ENCODE measurements at places on chromosomes 3 and 15.

DNA sequence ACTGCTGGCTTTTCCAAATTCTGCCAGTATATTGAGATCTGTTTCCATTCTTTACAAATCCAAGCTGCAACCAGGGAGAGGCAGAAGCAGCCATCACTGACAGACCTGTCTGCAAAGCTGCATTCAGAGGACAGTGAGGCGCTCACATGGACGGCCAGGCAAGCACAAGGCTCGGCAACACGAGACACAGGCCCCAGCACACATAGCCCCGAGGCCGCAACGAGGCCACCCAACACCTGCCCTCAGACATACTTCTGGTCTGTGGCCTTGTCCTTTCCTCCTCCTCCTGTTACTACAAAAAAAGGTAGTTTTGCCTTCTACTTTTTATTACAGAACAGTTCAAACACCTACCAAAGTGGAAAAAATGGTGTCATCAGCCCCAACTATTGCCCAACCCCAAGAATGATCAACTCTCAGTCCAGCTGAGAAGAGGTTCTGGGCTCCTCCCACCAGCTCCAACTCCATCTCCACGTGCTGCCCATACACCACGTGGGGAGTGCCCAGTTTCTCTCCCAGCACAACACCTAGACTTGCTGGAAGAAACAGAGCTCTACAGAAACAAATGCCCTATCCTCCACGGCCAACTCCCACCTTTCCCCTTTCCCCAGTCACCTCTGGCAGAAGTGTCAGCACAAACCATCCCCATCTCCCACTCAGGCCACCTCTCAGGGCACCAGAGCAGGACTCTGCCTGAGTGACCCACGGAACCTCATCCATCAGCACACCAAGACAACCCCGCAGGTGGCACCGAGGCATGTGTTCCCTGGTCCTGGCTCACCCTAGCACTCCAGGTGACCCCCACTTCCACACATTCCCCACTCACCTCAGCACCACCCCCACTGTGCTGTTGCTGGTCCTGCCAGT, 7.4 kb downstream of the ZXDC start:
- DNase-seq, result no peak

DNA sequence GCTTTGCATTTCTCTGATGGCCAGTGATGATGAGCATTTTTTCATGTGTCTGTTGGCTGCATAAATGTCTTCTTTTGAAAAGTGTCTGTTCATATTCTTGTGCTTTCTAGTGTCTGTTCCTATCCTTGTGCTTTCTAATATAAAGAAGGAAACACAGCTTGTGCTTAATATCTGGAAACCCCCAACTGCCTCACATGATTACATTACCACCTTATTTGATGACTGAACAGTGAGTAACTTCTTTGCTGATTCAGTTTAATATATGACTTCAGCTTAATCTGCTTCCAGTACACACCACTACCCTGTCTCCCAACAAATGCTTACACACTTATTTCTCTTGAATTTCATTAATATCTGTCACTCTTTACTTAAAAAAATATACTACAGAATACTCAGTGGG, 835.1 kb downstream of the EDEM1 start:
- no peak for DNase-seq

DNA sequence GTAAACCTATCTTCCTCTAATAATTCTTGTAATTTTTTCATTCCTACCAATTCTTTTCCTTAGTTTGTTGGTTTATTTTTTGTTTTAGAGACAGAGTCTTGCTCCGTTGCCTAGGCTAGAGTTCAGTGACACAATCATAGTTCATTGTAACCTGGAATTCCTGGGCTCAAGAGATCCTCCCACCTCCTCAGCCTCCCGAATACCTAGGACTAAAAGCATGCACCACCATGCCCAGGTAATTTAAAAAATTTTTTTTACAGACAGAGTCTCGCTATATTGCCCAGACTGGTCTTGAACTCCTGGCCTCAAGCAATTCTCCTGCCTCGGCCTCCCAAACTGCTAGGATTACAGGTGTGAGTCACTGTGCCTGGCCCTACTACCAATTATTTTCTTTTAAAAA, 220.2 kb downstream of the ERC2 start:
- no peak for DNase-seq

- no peak for DNase-seq
Observed at GRCh38 chr3:150887031-150887430, 18.2 kb downstream of the MINDY4B start.

GRCh38 chr3:146468234-146468633, 1.1 kb downstream of the PLSCR2 start:
- DNase-seq, result no peak

DNA sequence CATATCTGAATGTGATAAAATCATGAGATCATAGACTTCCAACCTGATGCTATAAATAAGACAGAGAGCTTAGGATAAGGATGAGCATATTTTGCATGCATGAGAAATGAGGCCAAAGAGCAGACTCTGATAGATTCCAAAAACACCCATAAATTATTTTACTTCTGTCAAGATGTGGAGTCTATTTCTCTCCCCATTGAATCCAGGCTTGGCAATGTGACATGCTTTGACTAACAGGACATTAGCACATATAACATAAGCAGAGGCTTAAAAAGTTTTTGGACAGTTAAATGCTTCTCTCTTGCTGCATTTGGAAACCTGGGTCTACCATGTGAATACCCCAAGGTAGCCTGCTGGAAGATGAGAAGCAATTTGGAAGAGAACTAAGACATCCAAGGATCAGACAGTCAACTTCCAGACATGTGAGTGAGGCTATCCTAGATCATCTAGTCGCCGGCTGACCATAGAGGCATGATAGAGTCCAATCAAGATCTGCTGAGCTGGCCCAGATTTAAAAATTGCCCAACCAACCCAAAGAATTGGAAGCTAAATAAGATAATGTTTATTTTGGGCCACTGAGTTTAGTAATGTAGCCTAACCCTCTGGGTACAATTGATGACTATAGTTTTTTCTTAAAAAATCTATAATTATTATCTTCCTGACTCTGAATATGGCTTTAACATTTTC, 30.3 kb downstream of the MYLK start:
- no peak for DNase-seq

DNA sequence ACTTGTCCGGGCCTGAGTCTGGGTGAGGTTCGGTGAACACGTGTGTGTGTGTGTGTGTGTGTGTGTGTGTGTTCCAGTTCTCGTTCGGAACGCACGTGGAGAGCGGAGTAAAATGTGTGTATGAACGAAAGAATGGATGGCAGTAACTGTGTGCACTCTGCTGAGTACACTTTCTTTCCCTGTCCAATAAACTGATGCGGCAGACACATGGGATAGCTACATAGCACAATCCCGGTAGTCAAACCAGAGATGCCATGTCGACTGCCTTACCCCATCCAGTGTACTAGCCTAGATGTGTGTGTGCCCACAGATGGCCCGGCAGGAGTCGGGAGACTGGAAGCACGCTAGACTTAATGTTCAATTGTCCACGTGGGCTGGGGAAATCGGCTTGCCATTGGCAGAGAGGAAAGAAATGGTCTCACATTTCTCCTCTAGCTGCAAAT, 507 bp upstream of the GOLIM4 start:
- no peak for DNase-seq

DNA sequence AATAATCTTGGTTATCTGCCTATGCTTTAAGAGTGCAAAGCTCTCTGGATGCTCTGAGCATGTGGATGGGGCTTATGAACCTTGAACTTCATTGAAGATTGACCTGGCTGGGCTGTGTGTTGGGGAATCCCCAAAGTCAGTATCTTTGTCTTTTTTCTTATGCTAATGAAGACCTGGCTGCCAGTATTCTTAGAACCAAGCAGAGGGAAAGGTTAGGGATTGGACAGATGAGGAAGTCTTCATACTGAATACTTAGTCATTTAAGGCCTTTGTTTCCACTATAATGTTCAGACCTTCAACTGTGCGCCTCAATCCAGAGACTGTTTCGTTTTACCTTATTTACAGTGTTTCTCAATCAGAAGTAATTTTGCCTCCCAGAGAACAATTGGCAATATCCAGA, 42.5 kb upstream of the CMTM7 start:
- no peak for DNase-seq

DNA sequence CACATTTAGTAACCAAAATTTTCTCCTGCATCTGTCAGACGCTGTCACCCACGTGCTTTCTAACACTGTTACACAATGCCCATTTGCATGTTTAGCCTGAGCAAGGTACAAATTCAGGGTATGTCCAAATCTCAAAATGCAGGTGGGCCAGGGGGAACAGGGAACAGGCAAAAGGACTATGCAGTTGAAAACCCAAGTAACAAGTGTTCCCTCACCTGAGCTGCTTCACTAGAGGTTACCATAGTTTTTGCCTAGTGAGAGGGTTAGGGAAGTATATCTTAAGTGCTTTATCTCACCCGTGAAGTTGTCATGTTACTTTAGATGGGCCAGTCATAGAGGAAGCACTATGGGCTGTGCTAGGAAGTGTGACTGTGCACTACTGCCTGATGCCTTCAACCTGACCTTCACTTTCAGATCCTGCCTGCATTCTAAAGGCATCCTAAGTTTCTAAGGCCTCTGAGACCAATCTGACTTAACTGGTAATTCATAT, 6.0 kb upstream of the TMEM87A start:
- DNase-seq, result no peak

GRCh38 chr3:141859651-141860050, 16.8 kb upstream of the ATP1B3 start:
- DNase-seq, result no peak

DNA sequence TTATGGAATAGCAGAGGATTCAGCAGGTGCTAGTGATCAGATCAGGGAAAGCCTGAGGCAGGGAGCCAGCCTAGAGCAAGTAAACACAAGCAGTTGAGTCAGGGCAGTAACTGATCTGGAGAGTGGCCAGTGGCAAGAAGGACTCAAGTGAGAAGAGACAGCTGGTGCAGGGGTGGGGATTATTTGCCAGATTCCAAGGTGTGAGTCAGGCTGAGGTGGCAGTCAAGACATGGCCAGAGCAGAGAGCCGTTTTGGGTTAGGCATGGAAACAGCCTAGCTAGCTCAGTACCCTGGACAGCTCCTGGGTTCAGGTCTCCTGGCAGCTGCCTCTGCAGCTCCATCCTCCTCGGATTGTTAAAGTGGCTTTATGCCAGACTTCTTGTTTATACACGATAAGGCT, 281.9 kb upstream of the ONECUT1 start:
- no peak for DNase-seq

GRCh38 chr3:52080830-52081719, 24.7 kb upstream of the DUSP7 start:
- no peak for DNase-seq

DNA sequence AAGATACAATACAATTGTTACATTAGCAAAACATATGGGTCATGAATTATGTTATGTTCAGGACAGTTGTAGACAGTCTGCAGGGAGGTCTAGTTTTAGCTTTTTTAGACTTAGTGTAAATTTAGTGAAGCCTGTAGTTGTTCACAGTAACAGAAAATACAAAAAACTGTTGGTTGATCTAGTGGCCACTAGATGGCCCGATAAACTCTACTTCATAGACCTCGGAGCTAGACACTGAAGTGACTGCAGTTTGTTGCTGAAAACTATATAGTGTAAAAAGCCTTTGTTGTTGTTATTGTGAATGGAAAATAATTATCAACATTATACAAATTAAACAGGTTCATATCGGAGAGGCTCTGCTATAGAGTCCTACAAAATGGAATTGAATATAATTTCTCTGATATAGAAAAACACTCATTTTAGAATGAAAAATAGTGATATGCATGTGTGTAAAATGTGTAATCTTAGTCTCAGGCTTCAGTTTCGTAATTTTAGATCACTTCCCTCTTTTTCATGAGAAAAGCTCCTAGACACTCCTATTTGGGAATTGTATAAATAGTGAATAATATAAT, 18.3 kb downstream of the MAGEL2 start:
- DNase-seq, result no peak

DNA sequence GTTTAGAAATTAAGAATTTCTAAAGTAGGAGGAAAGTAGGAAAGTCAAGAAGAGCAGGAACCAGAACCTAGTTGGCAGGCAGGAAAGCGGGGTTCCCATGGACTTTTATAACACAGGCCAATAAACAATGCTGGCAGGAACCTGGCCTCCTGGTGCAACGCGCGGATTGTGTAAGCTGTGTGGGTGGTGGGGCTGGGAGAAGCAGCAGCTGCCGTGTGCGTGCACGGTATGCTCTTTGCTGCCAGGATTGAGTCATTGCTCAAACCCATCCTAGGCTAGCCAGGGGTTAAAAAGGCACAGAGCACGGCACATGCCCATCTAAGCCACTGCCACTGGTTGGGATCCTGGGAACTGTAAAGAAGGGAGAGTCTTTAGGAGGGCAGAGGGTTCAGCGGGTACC, 209.9 kb upstream of the RGMA start:
- DNase-seq, result no peak

GRCh38 chr15:91552555-91552954, 301.0 kb upstream of the SLCO3A1 start:
- DNase-seq, result no peak

DNA sequence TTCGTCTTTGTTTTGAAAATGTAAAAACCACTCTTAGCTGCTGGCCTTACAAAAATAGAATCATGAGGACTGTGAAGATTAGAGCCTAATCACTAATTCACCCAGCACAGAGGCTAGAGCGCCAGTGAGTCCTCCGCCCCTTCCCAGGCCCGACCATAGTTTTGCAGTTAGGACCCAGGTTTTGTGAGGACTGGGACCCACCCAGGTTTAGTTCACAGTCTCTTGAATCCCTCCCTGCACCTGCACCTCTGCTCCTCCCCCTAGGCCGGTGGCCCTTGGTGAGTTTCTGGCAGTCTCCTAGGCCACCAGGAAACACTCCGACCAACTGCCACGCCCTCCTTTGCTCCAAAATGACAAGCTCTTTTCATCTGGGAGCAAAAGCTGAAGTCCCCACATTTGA, 136.0 kb upstream of the CCDC54 start:
- no peak for DNase-seq

- no peak for DNase-seq
Observed at GRCh38 chr3:146157325-146158060, 3.5 kb downstream of the PLOD2 start.

GRCh38 chr3:143895805-143896204, 47.5 kb upstream of the SLC9A9 start:
- no peak for DNase-seq

GRCh38 chr3:154023148-154023547, 98.0 kb upstream of the ARHGEF26 start:
- DNase-seq, result no peak

DNA sequence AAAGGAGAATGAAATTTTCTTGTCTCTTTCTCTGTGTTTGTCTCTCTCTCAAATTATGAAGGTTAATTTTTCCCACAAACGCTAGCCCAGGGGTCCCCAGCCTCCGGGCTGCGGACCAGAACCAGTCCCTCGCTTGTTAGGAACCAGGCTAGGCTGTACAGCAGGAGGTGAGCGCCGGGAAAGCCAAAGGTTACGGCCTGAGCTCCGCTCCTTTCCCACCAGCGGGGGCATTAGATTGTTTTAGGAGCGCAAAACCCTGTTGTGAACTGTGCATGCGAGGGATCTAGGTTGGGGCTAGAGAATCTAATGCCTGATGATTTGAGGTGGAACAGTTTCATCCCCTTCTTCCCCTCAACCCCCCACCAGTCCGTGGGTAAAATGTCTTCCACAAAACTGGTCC, 74.7 kb upstream of the ZNF385D start:
- DNase-seq, result no peak

DNA sequence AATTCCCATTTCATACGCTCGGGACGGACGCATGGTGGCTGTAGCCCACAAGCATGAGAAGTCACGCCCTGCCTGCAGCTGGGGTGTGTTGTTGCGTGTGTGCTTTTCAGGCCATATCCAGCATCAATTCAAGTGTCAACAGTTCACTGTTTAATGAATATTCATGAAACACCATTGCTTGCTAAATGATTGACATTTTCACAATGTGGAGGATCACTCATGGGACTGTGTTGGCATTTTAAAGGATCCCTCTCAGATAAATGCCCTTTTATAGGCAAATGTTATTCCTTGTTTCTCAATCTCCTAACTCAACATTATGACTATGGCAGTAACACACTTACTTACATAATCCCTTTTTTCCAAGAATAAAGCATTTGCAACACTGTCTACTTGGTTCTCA, 511.3 kb downstream of the GABRG3 start:
- no peak for DNase-seq

Data from activated T-cell treated with anti-CD3 and anti-CD28 coated beads for 1 hour (primary cell).